ENCODE measurements at places on chromosomes 11 and 22.

DNA sequence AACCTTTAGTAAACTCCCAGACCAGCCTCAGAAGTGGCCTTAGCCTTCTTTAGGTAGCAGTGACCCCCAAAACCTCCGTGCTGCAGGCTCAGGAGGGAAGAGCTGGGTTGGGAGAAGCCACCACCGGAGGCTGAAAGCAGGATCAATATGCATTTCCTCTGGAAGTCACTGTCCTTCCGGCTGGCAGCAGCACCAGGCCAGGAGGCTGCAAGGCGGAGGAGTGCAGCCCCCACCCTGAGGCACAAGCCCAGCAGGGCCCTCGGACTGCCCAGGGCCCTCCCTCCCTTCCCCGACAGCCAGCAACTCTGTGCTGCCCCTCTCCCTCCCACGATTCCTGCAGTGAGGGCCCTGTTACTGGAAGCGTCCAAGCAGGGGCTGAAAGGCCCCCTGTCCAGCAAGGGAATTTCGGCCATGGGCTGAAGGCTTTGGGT, 3.2 kb upstream of the NRXN2 start:
- no peak for DNase-seq

DNA sequence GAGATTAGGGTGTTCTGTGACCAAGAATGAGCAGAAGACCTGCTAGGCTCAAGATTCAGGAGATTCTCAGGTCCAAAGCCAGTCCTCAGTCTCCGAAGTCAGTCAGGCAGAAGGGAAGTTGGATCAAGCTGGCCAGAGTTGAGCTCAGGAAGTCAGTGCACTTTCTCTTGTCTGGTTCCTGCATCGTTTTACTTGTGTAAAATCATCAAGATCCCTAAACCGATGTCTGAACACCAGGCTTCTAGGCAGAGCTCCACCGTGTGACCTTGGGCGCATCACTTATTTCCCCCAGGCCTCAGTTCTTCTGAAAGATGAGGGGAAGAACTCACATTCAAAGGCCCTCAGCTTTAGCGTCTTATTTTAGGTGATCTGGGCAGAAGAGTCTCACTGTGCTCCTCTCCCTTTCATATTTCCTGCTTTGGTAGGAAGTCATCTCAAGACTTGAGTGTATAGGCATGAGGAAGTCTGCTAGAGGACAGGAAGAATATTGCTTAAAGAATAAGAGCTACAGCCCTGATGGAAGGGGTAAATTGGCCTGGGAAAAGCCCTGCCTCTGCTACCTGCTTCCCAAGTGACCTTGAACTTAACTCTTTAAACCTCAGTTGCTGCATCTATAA, 20.2 kb downstream of the NF2 start:
- DNase-seq = peak; percentile 31

DNA sequence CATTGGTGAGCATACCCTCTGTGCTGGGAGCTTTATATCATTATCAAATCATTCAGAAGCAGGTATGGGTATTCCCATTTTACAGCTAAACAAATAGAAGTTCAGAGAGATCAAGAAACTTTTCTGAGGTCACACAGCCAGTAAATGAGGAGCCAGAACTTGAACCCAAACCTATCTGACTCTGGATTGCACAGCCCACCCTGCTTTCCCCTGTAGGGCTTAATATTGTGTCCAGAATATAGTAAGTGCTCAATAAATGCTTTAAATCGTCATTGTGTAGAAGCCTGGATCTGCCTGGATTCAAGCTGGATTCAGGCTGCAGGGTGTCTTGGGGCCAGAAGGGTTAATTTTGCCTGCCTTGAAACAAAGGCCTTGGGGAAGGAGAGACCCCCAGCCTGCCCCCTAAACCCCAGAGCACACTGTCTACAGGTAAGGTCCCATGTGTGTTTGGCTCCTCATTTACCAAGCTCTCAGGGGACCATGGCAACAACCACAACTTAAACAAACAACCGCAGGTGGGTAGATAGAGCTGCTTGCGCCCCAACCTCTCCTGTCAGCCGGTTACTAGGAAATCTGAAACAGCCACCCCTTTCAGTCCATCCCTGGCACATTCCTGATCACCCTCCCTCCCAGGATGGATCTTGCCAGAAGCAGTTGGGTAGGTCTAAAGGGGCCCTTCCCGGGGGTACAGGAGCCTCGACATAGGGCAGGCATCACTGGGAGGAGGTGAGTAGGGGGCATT, 3.0 kb upstream of the SEC14L3 start:
- no peak for DNase-seq

GRCh38 chr11:129853518-129854231, 38.0 kb downstream of the TMEM45B start:
- no peak for DNase-seq

- DNase-seq = no peak
Observed at GRCh38 chr22:22080270-22080669, 97.7 kb upstream of the TOP3B start.

DNA sequence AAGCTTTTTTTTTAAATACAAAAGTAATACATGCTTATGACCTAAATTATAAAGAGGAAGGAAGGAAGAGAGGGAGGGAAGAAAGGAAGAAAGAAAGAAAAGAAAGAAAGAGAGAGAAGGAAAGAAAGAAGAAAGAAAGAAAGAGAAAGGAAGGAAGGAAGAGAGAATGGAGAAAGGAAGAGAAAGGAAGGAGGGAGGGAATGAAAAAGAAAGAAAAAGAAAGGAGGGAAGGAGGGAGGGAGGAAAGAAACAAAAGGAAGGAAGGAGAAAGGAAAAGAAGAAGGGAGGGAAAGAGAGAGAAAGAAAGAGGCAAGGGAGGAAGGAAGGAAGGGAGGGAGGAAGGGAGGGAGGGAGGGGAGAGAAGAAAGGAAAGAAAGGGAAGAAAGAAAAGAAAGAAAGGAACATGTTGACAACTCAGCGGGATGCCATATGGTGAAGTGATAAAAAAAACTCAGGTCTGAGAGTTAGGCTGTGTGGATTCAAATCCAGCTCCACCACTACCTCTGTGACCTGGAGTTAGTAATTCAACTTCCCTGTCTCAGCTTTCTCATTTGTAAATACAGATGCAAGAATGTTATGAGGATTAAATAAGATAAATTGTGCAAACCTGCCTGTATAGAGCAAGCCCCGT, 9.6 kb upstream of the EED start:
- DNase-seq = no peak

GRCh38 chr11:68020575-68020974, 9.9 kb upstream of the NDUFS8 start:
- DNase-seq = peak; percentile 51

GRCh38 chr22:49533886-49534285, 293.8 kb downstream of the BRD1 start:
- no peak for DNase-seq

DNA sequence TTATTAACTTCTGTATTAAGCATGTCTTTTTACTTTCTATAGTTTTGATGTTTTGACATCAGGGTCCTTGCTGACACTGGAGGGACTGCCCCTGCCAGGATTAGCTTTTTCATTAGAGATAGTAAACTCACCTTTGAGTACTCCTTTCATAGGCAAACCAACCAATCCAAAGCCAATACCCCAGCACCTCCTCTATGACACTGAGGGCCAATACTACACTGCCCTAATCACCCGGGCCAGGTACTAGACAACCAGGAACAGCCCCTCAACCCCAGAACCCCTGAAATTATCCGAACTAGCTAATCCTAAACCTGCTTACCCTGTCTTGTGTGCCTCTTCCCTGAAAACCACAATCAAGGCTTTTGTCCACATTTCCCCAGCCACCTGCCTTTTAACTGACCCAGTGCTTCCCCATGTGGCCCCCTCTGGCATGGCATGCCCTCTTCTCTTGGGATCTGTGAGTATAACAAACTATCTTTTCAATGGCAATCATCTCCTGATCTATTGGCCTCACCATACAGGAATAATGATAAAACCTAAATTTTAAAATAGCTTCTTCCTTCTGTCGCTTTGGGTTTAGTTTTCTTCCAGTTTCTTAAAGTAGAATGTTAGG, 31.2 kb downstream of the RAB6A start:
- DNase-seq = peak; percentile 12

DNA sequence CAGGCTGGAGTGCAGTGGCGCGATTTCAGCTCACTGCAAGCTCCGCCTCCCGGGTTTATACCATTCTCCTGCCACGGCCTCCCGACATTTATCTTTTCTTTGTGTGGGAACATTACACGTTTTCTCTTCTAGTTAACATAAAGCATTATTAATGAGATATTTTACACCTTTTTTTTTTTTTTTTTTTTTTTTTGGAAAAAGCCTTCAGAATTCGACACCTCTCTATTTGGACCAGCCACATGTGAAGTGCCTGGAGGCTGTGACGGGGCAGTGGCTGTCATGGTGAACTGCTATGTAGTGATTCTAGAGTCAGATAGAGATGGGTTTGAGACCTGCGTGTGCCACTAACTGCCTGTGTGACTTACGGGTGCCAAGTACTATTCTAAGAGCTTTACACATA, 64.3 kb downstream of the SMIM38 start:
- no peak for DNase-seq

DNA sequence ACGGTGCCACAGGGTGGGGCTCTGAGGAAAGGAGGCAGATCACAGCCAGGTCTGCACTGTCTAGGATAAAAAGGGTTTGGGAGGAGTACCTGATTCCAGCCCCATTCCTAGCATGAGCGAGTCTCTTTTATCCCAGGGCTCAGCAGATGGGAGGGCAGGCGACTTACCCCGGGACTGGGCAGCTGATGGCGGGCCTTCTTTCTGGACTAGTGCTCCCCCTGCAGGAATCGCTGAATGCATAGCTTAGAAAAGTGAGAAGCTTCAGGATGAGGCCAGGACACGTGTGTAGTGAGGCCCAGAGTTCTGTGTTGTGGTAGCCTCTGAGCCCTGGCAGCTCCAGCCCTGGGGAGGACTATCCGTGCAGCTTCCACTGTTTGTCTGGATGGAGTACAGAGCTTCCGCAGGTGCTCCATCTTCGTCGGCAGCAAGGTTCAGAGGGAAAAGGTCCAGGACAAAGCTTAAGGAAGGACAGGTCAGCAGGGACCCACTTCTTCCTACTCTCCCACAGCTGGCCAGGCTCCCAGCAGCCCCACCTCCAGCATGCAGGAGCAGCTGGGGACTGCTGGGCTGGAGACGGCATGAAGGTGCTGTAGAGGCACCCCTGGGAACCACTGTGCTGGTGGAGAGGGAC, 30.4 kb downstream of the COMMD9 start:
- DNase-seq = peak; percentile 71

DNA sequence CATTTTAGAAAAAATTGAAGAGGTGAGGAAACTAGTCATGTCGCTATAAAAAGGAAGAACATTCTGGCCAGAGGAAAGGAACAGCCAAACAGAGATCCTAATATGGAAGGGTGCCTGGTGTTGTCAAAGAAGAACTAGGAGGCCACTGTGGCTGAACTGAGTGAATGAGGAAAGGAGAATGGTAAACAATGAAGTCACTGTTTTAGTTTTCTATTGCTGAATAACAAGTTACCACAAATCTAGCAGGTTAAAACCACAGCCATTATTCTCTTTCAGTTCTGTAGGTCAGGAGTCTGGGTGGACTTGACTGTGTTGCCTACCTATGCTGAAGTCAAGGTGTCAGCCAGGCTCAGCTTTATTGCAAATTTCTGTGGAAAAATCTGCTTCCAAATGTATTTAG, 549.3 kb upstream of the CCDC90B start:
- no peak for DNase-seq

GRCh38 chr11:33868647-33869461, 23.0 kb downstream of the LMO2 start:
- DNase-seq = no peak

GRCh38 chr11:67450796-67451657, 1.5 kb downstream of the GPR152 start:
- no peak for DNase-seq

DNA sequence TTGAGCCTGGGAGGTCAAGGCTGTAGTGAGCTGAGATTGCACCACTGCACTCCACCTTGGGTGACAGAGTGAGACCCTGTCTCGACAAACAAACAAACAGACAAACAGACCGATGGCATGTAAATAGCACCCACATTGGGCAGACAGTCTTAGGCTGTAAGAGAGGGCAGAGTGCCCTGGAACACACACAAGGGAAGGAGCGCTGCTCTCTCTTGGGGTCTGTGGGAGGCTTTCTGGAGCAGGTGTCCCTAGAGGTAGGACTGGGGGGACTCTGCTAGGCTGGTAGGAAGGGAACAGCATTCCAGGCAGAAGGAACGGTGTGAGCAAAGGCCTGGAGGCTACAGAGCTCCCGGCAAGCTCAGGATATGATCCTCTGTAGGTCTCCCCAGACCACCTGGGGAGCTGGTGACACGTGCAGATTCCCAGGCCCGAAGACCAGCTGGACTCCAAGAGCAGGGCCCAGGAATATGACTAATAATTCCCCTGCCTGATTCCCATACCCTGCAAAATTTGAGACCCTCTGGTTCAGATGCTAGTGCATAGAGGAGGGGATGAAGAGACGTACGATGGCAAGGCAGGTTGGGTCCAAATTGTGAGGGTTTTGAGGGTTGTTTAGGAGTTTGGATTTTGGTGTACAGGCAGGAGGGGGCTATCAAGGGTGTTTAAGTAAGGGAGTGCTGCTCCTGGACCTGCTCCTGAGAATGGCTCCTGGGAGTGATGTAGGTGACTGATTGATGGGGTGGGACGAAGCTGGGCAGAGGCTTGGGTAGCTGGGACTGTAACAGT, 11.6 kb downstream of the SMIM38 start:
- no peak for DNase-seq

DNA sequence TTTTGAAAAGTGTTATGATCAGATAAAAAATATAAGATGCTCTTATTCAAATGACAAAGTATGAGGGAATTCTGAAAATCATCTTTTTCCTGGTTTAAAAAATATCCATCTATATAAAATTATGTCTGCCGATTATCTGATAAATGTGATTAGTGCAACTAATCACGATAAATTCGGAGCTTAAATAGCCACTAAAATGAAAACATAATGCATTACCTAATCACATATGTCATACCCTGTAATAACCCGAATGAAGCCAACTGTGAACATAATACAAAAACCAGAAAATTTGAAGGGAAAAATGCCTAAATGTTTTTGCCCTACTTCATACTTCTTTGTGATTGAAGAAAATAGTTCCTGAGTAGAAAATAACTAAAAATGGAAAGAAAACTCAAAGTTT, 808.4 kb upstream of the LUZP2 start:
- no peak for DNase-seq

DNA sequence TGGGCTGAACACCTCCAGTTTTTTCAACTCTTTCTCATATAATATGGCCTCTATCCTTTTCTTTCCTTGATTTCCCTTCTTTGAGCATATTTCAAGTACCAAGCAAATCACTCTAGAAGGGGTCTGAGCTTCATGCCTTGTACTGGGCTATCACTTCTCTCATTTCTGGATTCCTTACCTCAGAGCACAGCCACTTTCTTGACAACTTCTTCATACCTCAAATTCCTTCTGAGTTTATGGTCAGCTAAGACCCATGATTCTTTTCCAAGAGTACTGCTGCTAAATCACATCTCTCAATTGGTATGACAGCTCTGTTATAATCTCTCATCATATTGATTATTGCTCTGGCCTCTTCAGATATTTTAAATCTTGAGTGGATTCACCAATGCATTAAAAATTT, 224.8 kb upstream of the ZBED5 start:
- no peak for DNase-seq

GRCh38 chr22:35313311-35314121, 13.8 kb downstream of the TOM1 start:
- DNase-seq = peak; percentile 96

DNA sequence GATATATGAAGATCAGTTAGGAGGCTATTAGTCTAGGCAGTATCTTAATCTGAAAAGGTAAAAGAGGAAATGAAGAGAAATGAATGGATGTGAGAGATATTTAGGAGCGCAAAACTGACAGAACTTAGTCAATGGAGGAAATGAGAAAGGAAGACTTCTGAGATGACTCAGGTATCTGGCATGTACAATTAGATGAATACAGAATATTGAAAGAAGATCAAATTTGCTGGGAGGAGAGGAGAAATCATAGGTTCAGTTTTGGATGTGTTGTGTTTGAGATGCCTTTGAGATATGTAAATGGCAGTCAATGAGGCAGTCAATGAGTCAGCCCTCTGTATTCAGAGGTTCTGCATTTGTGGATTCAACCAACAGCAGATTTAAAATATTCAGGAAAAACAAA, 42.9 kb upstream of the GAB2 start:
- peak; percentile 62 for DNase-seq
